ENCODE measurements at places on chromosomes 1 and 21. TPM values are rescaled to one million over a fixed set of nuclear protein-coding genes. Genes with fewer than 3 reads are reported as not detected.

- H3K27ac ChIP-seq, result no peak overlapping the region
- H3K27me3 ChIP-seq, result no peaks in the 10 kb centered on the region
Measured at GRCh38 chr21:36630485-36631206, 68.3 kb upstream of the SIM2 start.

DNA sequence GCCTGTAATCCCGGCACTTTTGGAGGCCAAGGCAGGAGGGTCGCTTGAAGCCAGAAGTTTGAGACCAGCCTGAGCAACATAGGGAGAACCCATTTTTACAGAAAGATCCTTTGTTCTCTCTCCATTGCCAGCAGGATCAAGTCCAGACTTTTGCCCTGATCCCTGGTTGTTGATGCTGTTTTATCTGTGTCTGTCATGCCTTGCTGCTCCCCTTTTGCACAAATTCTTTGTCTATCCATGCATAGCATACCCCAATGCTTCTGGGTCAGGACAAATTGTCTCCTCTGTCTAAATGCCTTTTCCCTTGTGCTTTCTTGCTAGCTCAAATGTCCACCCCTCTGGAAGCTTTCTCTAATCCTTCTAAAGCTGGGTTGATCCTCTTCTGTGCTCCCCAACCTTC is 25.3 kb upstream of the FAAH start:
- no peak overlapping the region for H3K4me3 ChIP-seq
- no peak for DNase-seq
- no peaks in the 10 kb centered on the region for H3K27me3 ChIP-seq
- no peaks in the 10 kb centered on the region for H3K36me3 ChIP-seq
- H3K27ac ChIP-seq, result no peak overlapping the region
- H3K4me1 ChIP-seq, result no peaks in the 10 kb centered on the region

DNA sequence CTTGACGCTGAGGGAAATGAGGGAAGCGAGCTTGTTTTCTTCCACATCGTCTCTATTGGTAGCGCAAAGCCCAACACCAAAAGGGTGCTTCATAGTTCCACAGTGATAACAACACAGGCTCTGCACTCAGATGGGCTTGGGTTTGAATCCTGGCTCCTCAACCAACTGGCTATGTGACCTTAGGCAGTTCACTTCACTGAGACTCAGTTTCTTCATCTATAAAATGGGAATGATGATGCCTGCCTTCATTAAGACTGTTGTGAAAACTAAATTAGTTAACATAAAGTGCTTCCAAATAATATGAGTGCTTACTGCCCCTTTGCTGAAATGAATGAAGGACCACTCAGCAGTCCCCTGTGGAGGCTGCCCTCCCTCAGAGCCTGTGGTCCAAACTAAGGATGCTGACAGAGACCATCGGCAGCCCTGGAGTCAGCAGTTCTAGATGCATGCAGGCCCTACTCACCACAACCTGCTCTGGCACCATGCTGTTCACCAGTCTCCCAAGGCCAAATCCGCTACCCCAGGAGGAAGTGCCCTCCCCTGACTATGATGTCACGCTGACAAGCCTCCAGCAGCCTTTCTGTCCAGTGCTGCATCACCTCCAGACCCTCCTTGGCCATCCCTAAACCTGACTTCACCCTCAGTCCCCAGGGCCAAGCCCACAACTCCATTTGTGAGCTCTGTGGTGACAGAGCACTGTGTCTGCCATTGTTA is 30.7 kb downstream of the DMAP1 start:
- no peaks in the 10 kb centered on the region for H3K27me3 ChIP-seq
- peaks cover 9% of the 10 kb centered on the region for H3K4me1 ChIP-seq
- no peak overlapping the region for H3K27ac ChIP-seq

Gene FCRLA
- total RNA-seq, result not detected

DNA sequence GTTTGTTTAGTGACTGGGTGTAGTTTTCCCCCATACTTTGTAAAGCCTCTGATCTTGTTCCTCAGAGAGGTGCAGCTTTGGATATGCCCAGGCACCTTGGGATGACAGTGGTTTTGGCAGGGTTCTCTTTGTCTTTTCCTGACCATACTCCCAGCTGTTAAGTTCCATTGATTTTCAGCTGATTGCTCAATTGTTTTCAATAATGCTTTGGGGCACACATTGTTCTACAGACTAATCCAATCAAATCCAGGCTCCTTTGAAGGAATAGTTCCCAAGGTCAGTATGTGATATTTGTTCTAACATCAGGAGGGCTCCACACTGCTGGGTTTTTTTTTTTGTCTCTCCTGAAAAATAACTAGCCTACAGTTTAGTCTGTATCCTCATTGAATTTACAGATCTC is 24.8 kb downstream of the PPP2R5A start:
- H3K4me3 ChIP-seq, result no peak overlapping the region
- no peaks in the 10 kb centered on the region for H3K27me3 ChIP-seq
- DNase-seq, result no peak
- H3K27ac ChIP-seq, result no peak overlapping the region
- H3K36me3 ChIP-seq, result peaks cover 4% of the 10 kb centered on the region

GRCh38 chr1:53080769-53081168 is 18.8 kb downstream of the PODN start:
- H3K4me3 ChIP-seq, result no peak overlapping the region
- H3K27me3 ChIP-seq, result no peaks in the 10 kb centered on the region
- no peaks in the 10 kb centered on the region for H3K4me1 ChIP-seq
- H3K27ac ChIP-seq, result no peak overlapping the region
- no peak for DNase-seq

DNA sequence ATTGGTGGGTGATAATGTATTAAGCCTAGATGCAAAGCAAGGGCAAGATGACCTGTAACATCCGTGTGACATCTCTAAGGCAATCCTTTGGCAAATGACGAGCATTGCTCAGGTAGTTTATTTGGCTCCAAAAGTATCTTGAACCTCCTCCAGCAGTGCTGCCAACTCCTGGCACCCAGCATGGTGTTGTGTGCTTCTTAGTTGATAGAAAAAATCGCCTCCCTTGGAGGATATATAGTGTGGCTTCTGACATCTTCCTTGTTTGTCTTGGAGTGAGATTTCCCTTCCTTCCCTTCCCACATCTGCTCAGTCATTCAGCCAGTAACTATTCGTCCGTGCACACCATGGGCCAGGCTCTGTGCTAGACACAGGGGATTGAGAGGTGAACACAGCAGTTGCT is 121.8 kb downstream of the TOMM20 start:
- no peak overlapping the region for H3K4me3 ChIP-seq
- no peaks in the 10 kb centered on the region for H3K36me3 ChIP-seq
- no peaks in the 10 kb centered on the region for H3K27me3 ChIP-seq
- DNase-seq, result no peak
- peaks cover 4% of the 10 kb centered on the region for H3K4me1 ChIP-seq

- no peaks in the 10 kb centered on the region for H3K27me3 ChIP-seq
- no peak for DNase-seq
- no peaks in the 10 kb centered on the region for H3K36me3 ChIP-seq
- H3K27ac ChIP-seq, result no peak overlapping the region
- no peaks in the 10 kb centered on the region for H3K4me1 ChIP-seq
Measured at GRCh38 chr1:30101487-30102227, 621.7 kb downstream of the MATN1 start.

- H3K27me3 ChIP-seq, result no peaks in the 10 kb centered on the region
- no peak overlapping the region for H3K4me3 ChIP-seq
- no peaks in the 10 kb centered on the region for H3K4me1 ChIP-seq
- no peaks in the 10 kb centered on the region for H3K36me3 ChIP-seq
- no peak overlapping the region for H3K27ac ChIP-seq
Measured at GRCh38 chr1:47732489-47732888, 264.7 kb downstream of the TRABD2B start.

DNA sequence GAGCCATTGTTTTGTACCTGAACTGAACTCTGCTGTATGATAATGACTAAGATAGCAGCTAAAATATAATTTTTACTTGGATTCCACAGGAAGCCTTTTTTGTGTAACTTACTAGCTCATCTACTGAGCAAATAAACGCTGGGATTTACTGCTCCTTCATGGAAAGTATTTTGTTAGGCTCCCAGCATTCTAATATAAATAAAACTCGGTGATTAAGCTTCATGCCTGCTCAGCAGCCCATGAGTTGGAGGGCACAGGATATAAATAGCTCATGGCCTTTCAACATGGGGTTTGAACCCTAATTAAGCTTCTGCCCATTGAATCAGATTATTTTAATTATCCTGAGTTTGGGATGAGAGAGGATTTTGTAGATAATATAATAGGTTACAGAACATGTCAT is 180.0 kb downstream of the PCP4 start:
- H3K27me3 ChIP-seq, result no peaks in the 10 kb centered on the region
- no peak overlapping the region for H3K4me3 ChIP-seq
- H3K4me1 ChIP-seq, result no peaks in the 10 kb centered on the region
- H3K36me3 ChIP-seq, result no peaks in the 10 kb centered on the region
- DNase-seq, result no peak

DNA sequence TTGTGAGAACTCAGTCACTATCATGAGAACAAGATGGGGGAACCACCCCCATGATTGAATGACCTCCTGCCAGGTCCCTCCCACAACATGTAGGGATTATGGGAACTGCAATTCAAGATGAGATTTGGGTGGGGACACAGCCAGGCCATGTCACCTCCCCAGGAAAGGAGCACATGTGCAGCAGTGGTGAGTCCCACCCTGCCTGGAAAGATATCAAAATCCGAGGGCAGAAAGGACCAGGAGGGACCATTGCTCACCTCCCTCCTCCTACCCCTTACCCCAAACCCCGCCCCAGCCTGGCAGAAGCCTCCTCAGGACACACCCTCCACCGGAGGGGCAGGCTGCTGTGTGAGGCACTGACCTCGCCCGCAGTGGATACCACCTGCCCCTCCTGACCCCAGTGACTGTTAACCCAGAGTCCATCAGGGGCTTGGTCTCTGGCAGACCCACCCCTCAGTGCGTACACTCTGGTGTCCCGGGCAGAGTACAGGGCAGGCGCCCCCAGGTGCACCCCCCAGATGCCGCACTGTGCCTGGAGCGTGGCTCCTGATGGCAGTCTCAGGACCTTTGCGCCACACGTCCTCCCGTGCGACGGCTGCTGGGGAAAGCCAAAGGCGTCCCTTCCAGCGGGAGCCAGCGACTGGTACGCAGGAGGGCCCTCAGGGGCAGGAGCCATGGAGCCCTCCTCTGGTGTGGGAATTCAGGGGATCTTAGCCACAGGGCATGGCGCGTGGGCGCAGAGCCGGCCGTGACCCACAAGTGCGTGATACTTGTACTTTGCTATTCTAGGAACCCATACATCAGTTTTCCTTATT is 20.9 kb downstream of the PDXK start:
- DNase-seq, result no peak
- no peaks in the 10 kb centered on the region for H3K27me3 ChIP-seq
- H3K36me3 ChIP-seq, result no peaks in the 10 kb centered on the region
- H3K4me1 ChIP-seq, result no peaks in the 10 kb centered on the region

DNA sequence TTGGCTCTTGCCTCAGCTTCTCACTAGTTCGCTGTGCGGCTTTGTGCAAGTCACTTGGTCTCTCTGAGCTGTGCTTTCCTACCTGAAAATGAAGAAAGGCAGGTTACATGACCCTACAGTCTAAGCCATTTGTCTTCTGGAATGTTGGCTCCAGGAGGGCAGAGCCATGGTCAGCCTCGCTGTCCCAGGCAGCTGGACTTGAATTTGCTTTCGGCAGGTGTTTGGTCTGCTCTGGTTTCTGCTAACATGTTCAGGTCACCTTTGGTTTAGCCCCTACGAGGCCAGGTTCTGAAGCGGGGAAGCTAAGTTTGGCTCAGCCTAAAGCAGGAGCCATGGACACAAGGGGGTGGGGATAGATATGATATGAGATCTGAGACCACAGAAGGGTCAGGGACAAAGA is 19.1 kb downstream of the LRRC38 start:
- H3K27me3 ChIP-seq, result no peaks in the 10 kb centered on the region
- peaks cover 39% of the 10 kb centered on the region for H3K4me1 ChIP-seq
- peak overlapping the region; percentile 86 for H3K27ac ChIP-seq
- no peaks in the 10 kb centered on the region for H3K36me3 ChIP-seq
- H3K4me3 ChIP-seq, result no peak overlapping the region

GRCh38 chr1:210746024-210746731 is 387.8 kb downstream of the KCNH1 start:
- no peaks in the 10 kb centered on the region for H3K4me1 ChIP-seq
- H3K27ac ChIP-seq, result no peak overlapping the region
- no peaks in the 10 kb centered on the region for H3K36me3 ChIP-seq
- H3K4me3 ChIP-seq, result no peak overlapping the region

DNA sequence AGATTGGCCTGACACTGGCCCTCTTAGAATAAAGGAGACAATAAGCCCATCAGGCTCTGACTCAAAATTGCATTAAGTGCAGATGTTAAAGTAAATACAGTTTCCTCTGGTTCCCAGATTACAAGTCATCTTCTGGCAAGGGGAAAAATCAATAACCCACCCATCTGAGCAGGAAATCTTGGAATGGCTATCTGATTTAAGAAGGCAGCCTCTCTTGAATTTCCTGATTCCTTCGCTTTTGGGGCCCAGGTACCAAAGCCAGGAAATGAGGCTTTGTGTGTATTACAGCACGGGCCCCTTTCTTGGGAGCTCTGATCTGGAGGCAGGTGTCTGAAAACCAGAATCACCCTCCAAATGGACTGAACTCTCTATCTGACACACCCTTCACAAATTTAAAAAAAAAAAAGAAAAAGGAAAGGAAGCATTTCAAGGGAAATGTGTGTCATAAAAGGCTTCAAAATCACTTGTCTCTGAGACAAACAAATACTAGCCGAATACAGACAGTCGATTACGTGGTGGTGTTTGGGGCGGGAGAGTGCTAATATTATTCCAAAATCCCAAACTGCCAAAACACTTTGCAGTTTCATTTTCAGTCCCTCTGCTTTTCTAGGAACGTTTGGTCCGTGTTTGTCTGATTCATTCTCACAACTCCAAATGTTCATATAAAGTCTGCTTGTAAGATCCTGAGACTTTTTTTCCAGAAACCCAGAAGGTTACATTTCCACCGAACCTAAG is 240.9 kb upstream of the CAMK1G start:
- no peaks in the 10 kb centered on the region for H3K36me3 ChIP-seq
- no peaks in the 10 kb centered on the region for H3K4me1 ChIP-seq
- no peak for DNase-seq
- no peak overlapping the region for H3K4me3 ChIP-seq
- no peaks in the 10 kb centered on the region for H3K27me3 ChIP-seq

GRCh38 chr1:168591641-168592250 is 15.3 kb downstream of the XCL1 start:
- no peak overlapping the region for H3K27ac ChIP-seq
- no peak overlapping the region for H3K4me3 ChIP-seq
- H3K36me3 ChIP-seq, result no peaks in the 10 kb centered on the region
- H3K4me1 ChIP-seq, result no peaks in the 10 kb centered on the region

DNA sequence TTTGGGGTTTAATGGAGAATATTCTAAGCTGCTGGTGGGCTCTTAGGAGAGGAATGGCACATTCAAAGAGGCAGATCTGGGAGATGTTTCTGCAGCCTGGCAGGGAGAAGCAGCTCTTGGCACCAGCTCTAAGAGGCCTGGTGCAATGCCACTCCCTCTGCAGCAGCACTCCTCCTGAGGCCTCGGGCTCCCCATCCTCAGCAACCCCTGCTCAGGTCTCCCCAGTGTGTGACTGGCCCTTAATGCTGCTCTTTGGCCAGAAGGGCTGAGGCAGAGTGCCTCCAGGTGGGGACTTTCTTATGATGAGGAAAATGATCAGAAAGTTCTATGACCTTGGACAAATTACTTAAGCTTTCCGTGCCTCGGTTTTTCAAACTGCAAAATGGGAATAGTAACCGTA is 55.5 kb downstream of the MAB21L3 start:
- no peak for DNase-seq
- H3K36me3 ChIP-seq, result no peaks in the 10 kb centered on the region
- no peak overlapping the region for H3K4me3 ChIP-seq

- no peaks in the 10 kb centered on the region for H3K27me3 ChIP-seq
- no peak overlapping the region for H3K4me3 ChIP-seq
- H3K36me3 ChIP-seq, result peaks cover 99% of the 10 kb centered on the region
- no peak for DNase-seq
Measured at GRCh38 chr1:222654849-222655248, 37.0 kb downstream of the MIA3 start.
